ENCODE measurements at places on chromosomes 12 and 14.

- DNase-seq, result no peak
Observed at GRCh38 chr12:4933411-4933810, 23.7 kb downstream of the KCNA1 start.

- no peak for DNase-seq
Observed at GRCh38 chr12:16417058-16417457, 69.6 kb downstream of the MGST1 start.

GRCh38 chr12:28891126-28891525 lies 258.0 kb upstream of the FAR2 start:
- no peak for DNase-seq

DNA sequence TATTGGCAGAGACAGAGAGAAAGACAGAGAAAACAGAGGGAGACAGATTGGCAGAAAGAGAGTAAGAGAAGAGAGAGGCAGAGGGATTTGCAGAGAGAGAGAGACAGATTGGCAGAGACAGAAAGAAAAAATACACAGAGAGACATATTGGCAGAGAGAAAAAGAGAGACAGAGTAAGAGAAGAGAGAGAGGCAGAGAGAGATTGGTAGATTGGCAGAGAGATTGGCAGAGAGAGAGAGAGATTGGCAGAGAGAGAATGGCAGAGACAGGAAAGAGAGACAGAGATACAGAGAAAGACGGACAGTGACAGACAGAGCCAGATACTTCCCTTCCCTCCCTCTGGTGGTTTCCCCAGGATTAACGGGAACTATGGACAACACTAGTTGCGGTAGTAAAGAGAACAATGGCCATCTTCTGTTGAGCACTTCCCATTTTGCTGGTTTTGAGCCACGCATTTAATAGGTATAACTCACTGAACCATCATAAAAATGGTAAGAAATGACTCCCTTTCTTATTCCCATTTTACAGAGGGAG lies 2.6 kb upstream of the NOS1 start:
- DNase-seq, result no peak

DNA sequence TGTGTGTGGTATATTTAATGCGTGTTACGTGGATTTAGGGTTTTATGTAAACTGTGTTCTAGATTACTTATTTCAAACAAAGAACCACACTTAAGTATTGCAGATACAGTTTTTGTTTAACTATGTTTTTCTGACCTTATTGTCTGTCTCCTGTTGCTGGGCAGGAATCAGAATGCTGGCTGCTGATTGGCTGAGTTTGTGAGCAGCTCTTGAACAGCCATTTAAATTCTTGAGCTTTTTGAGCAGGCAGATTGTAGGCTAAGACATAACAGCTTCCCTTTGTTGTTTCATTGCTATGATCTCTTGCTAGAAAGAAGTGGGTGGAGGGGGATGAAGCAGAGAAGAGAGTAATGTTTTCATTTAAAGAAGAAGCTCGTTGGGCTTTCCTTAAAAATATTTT lies 52.2 kb downstream of the ATF7IP start:
- DNase-seq, result peak; percentile 75

GRCh38 chr12:111011999-111012600 lies 91.7 kb upstream of the MYL2 start:
- DNase-seq, result no peak

DNA sequence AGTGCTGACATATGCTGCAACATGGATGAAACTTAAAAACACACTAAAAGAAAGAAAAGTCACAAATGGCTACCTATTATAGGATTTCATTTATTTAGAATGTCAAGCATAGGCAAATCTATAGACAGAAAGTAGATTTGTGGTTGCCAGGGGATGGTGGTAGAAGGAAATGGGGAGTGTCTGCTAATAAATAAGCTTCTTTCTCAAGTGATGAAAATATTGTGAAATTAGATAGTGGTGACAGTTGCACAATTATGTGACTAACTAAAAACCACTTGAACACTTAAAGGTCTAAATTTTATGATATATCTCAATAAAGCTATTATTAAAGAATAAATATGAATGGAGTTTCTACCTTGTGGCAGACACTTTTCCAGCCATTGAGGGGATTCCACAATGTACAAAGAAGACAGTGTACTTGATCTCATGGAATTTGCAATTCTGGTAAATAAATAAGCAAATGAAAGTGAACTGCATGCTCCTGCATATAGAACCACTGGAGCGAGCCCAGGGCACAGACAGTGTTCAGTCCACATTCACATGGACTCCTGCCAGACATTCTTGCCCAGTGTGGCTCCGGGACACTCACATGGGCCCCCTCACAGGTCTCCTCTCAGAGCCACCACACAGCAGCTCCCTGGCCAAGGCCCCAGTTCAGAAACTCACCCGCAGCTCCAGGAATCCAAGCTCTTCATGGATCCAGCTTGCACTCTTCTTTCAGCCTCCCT lies 107.1 kb upstream of the ARID2 start:
- DNase-seq, result no peak

GRCh38 chr14:50015716-50016115 lies 100.7 kb downstream of the VCPKMT start:
- no peak for DNase-seq

DNA sequence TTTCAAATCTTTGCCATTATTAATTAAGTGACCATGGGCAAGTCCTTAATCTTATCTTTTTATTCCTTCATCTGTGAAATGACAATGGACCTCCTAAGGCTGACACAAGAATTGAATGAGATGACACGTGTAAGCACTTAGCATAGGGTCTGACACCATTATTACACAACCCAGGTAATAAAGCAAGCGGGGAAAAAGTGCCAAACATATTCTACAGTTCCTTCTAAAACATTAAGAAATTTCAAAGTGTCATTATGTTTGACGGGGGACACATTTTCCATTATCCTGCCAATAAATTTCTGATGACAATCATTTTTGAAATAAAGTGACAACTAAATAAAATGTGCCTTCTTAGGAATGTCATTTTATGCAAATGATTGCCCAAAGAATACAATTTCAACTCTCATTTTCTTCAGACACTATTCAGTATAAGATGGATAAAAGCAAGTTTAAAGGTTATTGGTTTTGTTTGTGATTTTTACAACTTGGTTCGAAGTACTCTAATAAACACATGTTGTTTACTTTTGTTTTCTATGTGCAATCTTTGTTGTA lies 3.0 kb downstream of the ANKS1B start:
- no peak for DNase-seq

DNA sequence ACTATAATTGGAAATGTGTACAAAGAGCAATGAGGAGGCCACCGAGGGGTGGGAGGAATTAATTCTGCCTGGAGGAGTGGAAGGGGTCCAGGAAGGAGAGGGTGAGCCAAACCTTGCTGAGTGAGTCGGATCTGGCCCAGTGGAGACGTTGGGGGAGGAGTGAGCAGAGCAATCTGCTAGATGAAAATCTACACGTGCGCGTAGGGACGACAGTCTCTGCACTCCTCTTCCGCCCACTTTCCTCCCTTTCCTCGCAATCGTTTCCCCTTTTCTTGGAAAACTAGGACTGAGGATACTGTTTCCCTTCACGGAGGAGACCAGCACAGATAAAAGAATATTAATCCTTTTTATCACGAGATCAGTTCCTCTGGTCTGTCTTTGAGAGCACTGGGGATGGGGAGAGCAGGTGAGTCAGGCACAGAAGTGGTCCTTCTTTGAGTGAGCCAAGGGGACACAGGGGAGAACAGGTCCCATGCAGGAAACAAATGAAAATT lies 2.9 kb upstream of the NAB2 start:
- no peak for DNase-seq

DNA sequence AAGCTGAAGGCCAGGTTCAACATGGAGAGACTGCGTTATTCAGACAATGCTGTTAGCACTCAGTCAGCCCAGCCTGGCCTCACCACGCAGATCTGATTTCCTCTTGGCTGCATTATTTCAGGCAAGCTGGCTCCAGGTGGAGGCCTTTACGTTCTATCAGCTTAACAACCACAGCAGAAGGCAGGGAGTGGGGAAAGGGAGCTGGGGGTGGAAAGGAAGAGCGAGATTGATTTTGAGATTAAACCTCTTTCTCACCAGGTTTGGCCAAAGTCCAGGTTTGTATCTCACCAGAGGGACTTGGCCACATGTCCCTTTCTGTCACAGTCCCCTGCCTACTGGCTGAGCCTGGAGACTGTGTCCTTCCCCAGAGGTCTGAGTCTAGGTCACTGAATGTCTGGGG lies 543.7 kb upstream of the TMEM132C start:
- no peak for DNase-seq

DNA sequence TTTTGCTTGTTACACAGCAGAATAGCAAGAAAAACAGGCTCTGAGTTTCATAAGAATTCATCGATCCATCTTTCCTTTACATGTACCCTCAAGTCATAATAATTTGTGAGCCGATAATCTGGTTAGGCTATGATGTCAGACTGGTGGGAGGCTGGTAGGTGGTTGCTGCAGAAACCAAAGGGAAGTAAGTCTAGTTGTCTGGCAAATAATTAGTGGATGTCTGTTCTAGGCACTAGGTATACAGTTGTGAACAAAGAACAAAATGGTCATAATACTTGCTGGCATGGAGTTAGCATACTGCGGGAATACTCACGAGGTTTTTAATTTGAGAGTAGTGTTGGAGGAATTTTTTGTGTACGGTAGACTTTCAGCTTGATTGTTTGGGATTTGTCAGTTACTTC lies 8.8 kb downstream of the SUSD6 start:
- no peak for DNase-seq

- peak; percentile 41 for DNase-seq
Observed at GRCh38 chr12:91361864-91362263, 179.2 kb upstream of the DCN start.

- DNase-seq, result no peak
Observed at GRCh38 chr12:123127182-123127495, 23.8 kb downstream of the PITPNM2 start.

DNA sequence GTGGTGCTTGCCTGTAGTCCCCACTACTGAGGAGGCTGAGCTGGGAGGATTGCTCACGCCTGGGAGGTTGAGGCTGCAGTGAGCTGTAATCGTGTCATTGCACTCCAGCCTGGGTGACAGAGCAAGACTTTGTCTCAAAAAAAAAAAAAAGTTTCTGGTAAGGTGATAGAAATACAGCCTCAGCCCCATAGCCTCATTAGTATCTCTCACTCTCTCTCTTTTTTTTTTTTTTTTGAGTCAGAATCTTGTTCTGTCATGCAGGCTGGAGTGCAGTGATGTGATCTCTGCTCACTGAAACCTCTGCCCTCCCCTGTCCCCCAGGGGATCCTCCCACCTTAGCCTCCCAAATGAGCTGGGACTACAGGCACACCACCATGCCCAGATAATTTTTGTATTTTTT lies 19.2 kb downstream of the MTHFD1 start:
- DNase-seq, result no peak

- peak; percentile 61 for DNase-seq
Observed at GRCh38 chr12:93419388-93420034, 22.2 kb downstream of the UBE2N start.

DNA sequence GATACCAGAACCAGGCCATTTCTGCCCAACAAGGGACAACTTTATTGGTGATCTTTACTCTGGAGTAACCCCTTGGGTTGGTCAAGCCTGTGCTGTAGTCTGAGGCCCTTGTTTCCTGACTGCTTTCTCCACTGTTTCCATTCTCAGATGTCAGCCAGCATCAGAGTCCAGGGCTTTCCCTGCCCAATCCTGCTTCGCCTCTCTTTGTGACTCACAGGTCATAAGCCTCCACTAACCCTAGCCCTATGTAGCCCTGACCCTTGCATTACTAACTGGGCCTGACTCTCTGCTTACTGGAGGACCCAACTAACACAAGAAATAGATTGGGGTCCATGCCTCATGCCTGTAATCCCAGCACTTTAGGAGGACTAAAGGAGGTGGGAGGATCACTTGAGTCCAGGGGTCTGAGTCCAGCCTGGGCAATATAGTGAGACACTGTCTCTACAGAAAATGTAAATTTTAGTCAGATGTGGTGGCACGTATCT lies 8.6 kb upstream of the SNRNP35 start:
- no peak for DNase-seq

GRCh38 chr14:73457041-73457923 lies 1.1 kb downstream of the NUMB start:
- peak; percentile 48 for DNase-seq

DNA sequence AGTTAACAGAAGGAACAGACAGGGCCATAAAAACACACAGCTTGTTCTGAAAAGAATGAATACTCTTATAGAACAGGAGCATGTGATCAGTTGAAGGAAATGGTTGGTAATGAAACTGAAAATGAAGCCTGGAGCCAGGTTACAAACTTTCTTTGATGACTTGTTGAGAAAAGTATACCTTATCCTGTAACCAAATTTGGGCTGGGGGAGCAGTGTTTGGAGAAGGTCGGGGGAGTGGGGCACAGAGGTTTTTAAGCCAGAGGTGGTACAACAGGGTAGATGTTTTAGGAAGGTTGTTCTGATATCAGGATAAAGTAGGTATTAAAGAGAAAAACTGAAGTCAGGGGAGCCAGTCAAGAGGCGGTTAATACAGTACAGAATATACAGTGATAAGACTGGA lies 8.2 kb downstream of the GOLT1B start:
- DNase-seq, result no peak

DNA sequence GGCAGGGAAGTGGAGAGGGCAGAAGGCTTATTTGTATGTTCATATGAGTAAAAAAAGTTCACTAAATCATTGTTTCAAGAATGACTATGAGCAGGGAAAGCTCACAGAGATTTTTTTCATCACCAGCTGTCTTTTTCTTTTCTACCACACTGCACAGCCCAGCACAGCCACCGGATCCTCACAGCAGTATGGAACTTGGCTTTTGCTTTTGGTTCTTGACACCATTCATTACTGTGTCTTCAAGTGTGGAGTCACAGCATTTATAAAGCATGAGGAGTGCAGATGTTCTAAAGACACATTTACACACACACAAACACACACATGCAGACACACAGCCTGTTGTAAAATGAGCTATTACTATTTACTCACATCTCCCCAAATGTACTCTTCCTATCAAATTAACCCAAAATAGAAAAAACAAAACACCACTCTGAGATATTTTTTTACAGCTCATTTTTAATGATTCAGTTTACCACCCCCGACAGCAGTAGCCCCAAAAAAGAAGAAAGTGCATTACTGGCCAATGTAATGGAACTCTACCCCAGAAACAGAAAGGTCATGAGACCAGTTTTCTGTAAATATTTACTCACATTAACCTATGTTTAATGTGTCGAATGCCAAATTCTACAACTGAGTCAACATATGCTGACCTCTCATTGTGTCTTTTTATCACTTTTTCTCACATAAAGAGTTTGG lies 60.5 kb downstream of the BTG1 start:
- no peak for DNase-seq

DNA sequence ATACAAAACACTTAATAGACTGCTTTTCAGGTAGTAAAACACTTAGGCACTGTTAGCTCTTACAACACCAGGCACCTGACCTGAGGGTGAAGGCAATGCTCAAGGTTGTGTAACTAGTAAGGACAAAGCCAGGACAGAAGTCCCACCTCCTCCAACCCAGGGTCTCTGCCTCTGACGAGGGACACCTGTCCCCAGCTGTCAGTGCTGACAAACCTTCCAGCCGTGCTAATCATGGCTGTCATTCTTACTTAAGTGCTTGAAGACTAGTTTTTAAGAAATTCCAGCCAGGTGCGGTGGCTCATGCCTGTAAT lies 62.5 kb upstream of the MAX start:
- no peak for DNase-seq

DNA sequence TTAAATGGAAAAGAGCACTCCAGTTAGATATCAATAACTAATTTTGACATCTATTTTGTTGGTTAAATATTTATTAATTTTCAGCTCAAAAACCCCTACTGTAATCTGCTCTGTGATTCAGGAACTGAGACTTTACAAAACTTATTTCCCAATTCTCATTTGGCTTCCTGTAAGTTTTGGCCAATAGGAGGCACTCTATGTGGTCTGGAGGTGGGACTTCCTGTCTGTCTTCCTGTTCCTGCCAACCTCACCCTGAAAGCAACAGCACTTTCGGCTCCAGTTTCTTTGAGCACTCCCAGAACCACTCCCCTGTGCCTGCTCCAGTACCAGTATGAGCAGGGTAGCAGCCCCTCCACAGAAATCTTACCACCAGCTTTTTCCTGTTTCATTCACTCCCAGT lies 1027.0 kb downstream of the VRK1 start:
- DNase-seq, result no peak

Measured in GM03348 (cell line).